ENCODE measurements at places on chromosomes 3 and 15.
A peak's percentile ranks its signal among the peaks of the same experiment; 100 is the strongest.

DNA sequence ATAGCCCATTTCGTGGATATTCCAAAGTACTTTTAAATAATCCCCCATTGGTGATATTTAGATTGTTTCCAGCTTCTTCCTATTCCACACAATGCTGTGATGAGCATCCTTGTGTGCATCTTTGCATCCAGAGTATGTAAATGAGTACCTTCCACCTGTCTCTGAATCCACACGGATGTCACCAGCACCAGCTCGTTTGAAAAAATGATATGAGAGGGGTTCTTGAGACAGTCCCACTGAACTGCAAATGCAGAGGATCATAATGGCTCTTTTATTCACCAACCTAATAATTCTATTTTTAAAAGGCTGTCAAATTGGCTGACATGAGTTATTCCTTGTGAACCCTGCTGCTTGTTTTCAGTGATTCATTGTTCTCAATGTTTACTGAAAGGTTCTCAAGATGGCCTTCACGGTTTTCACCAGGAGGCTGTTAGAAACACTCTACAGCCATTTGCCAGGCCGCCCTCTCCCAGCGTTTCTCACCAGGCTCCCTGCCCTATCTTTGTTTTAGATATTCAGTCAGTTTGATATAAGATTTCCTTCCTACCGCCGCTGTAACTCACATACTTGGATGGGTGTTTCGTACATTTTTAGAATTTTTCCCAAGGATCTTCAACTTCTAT is 96.7 kb upstream of the PTPRG start:
- no peak for DNase-seq

DNA sequence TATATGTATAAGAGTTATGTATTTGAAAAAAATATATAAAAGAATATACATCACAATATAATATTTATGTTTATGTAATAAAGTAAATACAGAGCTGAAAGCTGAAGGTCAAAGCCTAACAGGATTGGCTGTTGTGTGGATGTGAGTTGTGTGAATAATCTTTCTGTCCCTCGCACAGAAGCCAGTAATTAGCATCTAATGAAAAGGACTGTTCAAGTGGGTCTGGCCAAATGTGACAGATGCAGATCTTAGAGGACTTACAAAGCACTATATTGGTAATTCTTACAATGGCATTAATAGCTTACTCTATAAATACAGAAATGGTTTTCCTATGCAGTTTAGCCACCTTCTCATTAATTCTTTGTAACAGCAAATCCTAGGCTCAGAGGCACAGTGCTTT is 2.4 kb downstream of the MKRN3 start:
- no peak for DNase-seq

DNA sequence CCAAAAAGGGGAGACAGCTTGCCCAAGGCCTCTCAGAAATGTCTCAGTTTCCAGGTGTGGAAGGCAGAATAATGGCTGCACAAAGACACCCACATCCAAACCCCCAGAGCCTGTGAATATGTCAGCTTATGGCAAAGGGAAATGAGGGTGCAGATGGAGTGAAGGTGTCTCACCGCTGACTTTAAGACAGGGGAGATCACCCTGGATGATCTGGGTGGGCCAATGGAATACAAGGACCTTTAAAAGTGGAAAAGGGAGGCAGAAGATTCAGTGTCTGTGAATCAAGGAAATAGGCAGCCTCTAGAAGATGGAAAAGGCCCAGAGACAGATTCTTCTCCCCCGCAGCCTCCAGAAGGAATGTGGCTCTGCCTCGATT is 48.8 kb upstream of the ATP2B2 start:
- no peak for DNase-seq

GRCh38 chr3:48222616-48223513 is at the start of gene CAMP:
Gene CAMP, plus strand, starts transcription at chr3:48223495. Its CDS starts 17 bp downstream, at chr3:48223512.
- peak; percentile 99 for DNase-seq

DNA sequence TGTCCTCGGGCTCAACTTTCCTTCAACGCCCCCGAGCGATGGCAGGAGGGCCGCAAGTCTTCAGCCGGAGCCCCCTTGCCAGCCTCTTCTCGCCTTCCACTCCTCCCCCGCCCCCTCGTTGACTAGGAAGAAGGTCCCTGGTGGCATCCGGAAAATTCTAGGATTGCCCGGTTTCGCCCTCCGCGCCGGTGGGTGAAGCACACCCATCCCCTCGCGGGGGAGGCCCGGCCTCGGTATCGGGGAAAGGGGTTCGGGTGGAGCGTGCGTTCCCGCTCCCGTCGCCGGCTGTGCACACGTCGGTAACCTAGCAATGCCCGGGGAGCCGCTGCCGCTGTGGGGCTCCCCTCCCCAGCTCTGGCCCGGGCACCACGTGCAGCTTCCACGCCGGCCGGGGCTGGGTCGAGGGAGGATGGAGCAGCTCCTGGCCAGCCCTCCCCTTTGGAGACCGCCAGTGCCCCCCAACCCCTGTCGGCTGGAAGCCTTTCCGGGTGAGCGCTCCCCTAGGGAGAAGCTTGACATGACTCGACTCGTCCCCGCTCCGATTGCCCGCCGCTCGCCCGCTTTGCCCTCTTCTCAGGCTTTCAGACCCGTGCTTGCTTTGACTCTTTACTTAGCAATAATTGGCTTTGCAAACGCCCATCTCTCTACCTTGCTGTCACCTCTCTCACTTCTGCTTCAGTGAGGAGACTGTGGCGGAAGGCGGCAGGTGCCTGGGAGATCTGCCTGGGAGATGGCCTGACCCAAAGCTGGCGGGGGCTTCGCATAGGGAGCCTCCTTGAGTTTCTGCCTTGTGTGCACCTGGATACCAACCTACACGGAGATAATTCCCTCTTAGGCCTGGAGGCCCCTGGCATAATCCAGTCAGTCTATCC is 1.3 kb downstream of the CACNA1D start:
- no peak for DNase-seq
